Prostate gland (tissue), 2 donors: ENCODE measurements at places on chromosomes 4 and X.

GRCh38 chr4:3017504-3017903, 54.1 kb downstream of the GRK4 start:
- DNase-seq = no peak

DNA sequence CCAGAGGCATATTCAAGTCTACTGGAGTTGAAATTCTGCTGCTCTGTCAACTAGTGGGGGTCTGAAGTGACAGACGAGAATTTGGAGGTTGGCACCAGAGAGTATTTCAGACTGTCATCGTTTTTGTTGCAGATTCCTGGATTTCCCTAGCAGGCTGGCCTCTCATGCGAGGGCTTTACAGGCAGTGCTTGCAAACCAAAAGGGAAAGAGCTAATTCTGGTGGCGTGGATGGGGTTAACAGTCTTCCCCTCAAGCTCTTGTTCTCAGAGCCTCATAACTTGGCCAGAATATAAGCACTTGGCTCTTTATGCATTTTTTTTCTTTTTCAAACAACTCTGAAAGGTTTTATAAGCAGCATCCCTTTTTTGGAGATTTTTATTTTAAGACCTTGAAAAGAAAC, at the start of gene SPARCL1:
TSS of gene SPARCL1 (minus strand) at position 190 of the 400 bp plus-strand sequence. CDS start 29,802 bp downstream, outside the sequence.
- peak; percentile 29 for DNase-seq

DNA sequence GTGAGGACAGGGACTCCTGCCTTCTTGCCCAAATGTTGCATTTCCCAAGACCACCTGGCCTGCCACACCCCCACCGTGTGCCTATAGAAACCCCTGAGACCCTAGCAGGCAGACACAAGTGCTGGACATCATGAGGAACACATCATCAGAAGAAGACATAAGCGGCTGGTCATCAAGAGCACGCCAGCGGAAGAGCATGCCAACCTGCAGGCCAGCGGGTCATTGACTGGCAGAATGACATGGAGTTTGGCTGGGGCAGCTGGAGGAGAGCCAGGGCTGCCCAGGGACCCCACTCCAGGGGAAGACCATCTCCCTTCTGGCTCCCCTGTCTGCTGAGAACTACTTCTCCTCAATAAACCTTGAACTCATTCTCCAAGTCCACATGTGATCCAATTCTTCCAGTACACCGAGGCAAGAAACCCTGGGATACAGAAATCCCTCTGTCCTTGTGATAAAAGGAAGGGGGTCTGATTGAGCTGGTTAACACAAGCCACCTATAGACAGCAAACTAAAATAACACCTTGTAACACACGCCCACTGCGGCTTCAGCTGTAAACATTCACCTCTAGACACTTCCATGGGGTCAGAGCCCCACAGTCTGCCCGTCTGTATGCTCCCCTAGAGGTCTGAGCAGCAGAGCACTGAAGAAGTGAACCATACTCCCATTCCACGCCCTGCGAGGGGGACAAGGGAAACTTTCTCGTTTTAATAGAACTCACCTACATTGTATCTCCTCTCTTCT, 164.8 kb upstream of the EMCN start:
- no peak for DNase-seq

DNA sequence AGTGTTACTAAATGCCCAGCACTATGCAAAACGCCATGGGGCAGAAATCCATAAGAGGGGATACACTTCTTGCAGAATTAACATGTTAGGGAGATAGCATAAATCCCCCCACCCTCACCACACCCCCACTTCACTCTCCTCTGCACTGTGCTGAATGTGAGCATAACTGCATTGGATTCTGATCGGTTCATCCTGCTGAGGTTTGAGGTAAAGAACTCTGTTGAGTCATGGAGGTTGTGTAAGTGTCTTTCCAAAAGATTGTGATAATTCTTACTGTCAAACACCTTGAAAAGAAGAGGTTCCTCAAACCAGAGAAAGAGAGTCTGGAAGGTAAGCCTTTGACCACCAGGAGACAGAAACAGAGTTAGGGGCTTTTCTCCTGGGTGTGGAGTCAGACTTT, 43.6 kb downstream of the RBM47 start:
- DNase-seq = no peak

- no peak for DNase-seq
These were observed 1.8 kb downstream of the CCDC22 start for GRCh38 chrX:49237060-49237459.

- no peak for DNase-seq
These were observed 92.6 kb downstream of the CCSER1 start for GRCh38 chr4:90219822-90220221.

DNA sequence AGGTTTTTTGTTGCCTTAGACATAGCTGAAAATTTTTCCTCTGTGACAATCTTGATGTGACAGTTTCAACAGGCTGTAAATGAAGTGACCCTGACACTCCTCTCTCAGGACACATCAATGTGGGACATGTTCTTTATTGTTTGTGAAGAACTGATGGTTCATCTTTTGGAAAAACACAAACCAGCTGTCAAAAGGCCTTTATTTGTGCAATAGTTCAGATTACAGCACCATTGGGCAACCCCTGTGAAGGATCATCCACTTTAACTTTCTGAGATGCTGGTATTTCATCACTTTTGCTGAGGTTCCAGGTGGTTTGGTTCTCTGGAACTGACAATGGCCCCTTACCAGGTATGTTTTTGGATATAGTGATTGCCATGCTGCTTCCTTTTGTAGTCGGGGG, 40.3 kb downstream of the OSTC start:
- DNase-seq = no peak

- DNase-seq = peak; percentile 59
These were observed 10.6 kb upstream of the ELF4 start for GRCh38 chrX:130120746-130121504.

DNA sequence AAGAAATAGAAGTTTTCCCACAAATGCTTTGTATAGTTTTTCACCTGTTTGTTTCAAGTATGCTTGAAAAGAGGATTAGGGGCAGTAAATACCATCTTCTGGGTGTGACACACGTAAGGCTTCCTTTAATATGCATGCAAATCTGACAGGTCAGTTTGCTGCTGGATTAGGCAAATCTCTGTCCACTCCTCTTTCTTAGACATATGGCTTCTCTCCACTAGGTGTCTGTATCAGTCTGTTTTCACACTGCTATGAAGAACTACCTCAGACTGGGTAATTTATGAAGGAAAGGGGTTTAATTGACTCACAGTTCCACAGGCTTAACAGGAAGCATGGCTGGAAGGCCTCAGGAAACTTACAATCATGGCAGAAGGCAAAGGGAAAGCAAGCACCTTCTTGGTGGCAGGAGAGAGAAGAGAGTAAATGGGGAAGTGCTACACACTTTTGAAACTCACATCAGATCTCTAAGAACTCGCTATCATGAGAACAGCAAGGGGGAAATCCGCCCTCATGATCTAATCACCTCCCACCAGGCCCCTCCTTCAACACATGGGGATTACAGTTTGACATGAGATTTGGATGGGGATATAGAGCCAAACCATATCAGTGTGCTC, 66.9 kb downstream of the TAB3 start:
- DNase-seq = no peak

GRCh38 chr4:102641793-102642192, 119.0 kb downstream of the MANBA start:
- DNase-seq = no peak

GRCh38 chr4:126221717-126222340, 907.1 kb downstream of the FAT4 start:
- no peak for DNase-seq

DNA sequence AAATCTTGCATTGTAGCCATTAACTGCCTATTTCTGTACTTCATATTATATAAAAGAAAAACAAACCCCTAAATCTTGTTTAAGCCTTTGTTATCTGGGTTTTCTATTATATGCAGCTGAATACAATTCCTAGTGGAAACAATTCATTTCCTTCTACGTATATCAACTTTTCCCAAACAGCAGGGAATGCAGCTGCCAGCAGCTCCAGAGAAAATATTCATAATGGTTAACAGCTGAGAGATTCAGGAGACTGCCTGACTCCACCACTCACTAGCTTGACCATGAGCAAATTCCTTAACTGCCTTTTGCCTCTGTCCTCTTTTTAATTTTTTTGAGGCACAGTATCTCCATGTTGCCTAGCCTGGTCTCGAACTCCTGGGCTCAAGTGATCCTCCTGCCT, 146.2 kb downstream of the SPATA18 start:
- DNase-seq = no peak

DNA sequence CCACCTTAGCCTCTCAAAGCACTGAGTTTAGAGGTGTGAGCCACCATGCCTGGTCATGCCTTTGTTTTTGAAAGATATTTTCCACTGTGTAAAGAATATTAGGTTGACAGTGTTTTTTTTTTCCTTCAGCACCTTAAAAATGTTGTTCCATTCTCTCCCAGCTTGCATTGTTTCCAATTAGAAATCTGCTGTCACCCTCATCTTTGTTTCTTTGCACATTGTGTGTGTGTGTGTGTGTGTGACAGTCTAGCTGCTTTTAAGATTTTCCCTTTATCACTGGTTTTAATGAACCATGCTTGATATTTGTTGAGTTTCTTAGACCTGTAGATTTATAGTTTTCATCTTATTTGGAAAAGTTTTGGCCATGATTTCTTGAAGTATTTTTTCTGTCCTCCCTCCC, 79.0 kb upstream of the NKX1-1 start:
- DNase-seq = no peak

GRCh38 chr4:110808351-110808878, 185.5 kb upstream of the PITX2 start:
- DNase-seq = no peak
